Neural crest cell (in vitro differentiated cells): ENCODE measurements at places on chromosomes 1 and 21. TPM values are rescaled to one million over a fixed set of nuclear protein-coding genes. Genes with fewer than 3 reads are reported as not detected.

GRCh38 chr1:3590951-3591865 is 20.1 kb downstream of the MEGF6 start:
- DNase-seq = no peak

GRCh38 chr1:157992031-157992832 is 1.2 kb upstream of the KIRREL1 start:
- DNase-seq = peak; percentile 77

The COL16A1 gene
- 0.72 and 0.80 TPM in 2 replicates for total RNA-seq

The KLF17 gene
- total RNA-seq = 0.34 TPM in 1 of 2 replicates, not detected in the other

The CYP4Z1 gene
- total RNA-seq = not detected in 2 replicates
